Stimulated activated CD4-positive, alpha-beta T cell treated with anti-CD3 and anti-CD28 coated beads, Interleukin-4, amount 100 ng/mL, for 48 hours (primary cell): ENCODE measurements at places on chromosomes 2 and 18.

GRCh38 chr18:7684966-7685365 is 117.8 kb downstream of the PTPRM start:
- no peak for DNase-seq

GRCh38 chr2:79573895-79574674 is 61.2 kb downstream of the CTNNA2 start:
- no peak for DNase-seq

DNA sequence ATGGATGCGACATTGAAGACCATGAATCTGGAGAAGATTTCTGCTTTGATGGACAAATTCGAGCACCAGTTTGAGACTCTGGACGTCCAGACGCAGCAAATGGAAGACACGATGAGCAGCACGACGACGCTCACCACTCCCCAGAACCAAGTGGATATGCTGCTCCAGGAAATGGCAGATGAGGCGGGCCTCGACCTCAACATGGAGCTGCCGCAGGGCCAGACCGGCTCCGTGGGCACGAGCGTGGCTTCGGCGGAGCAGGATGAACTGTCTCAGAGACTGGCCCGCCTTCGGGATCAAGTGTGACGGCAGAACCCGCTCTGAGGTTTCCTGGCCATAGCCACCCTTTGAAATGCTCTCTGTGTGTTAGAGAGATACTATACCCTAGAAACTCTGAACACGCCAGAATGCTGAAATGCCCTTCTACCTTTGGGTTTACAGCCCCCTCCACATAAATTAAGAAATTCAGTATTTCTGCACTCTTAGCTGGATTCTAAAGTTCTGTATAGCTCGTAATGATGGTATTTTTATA is 659 bp downstream of the CHMP1B start:
- peak; percentile 17 for DNase-seq

GRCh38 chr2:42951263-42951938 is 159.0 kb upstream of the HAAO start:
- no peak for DNase-seq

DNA sequence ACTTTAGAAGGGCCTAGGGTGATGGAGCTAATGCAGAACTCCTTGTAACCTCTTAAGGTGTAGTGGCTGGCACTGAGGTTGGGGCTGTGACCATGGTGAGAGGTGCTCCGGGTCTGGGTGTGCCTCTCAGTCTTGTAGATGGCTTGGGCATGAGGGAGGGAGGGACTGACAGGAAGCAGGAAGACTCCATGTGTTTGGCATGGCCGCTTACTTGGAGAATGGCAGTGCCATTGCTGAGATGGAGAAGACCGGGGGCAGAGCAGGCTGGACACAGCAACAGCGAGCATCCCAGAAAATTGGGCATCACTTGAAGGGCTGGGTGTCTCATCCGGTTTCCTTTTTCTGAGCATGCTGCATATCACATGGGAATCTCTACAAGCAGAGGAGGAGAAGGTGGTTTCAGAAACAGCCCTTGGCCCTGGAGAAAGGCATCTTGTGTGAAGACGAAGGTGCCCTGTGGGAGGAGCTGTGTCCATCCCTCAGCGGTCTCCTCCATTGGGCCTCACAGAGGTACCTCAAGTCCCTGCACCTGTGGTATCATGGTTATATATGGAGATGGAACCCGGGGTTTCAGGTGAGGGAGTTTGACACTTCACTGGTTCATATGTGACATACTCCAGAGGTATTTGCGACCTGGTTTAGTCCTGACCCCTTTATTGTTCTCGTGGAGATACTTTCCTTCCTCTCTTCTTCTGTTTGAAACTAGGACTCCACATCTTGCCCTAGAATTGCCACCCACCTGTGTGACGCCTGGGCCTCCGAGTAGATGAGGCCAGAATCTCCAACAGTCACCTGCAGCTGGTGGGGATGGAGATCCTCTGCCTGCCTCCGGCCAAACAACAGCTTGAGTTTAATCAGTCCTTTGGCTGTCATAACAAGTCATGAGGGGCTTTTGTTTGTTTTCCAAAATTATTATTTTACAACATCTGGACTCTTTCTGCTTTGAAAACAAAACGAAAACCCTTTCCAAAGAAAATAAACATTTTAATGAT is 45.6 kb downstream of the INPP4A start:
- DNase-seq, result no peak

GRCh38 chr2:100776445-100776844 is 43.5 kb upstream of the NPAS2 start:
- DNase-seq, result no peak

DNA sequence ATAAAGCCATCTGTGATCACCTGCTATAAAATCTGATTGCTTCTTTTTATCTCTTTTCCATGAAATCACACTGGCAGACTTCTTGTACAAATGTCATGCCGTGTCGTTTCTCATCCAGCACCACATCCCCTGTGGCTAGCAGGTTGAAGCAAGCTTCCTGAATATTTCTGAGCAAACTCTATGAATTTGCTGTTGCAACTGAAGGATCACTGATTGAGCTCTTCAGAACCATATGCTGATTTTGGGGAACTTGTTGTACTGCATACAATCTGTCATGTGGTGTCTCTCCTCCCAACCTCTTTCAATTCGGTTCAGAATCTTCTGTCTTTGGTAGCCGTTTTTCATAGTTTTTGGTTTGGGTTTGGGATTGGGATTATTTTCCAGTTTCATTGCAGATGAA is 57.7 kb upstream of the RBMS1 start:
- no peak for DNase-seq

DNA sequence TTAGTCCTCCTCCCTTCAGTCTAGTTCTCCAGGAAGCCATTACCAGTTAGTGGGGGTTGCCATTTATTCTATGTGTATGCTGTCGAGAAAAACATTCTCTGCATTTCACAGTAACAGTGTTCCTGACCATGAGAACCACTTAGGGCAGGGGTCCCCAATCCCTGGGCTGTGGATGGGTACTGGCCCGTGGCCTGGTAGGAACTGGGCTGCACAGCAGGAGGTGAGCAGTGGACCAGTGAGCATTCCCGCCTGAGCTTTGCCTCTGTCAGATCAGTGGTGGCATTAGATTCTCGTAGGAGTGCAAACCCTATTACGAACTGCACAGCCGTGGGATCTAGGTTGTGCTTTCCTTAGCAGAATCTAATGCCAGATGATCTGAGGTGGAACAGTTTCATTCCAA is 15.8 kb downstream of the ITGA4 start:
- DNase-seq, result no peak

GRCh38 chr2:74379851-74380789 is at the start of gene DCTN1:
Gene DCTN1 (minus strand): TSS chr2:74380311. CDS start chr2:74380037, 274 bp downstream.
- no peak for DNase-seq

GRCh38 chr2:42864641-42865280 is 72.4 kb upstream of the HAAO start:
- no peak for DNase-seq
